ENCODE measurements at places on chromosomes 12 and 14. TPM values are rescaled to one million over a fixed set of nuclear protein-coding genes. Genes with fewer than 3 reads are reported as not detected.

The KRT74 gene
- 1.2 TPM for total RNA-seq

DNA sequence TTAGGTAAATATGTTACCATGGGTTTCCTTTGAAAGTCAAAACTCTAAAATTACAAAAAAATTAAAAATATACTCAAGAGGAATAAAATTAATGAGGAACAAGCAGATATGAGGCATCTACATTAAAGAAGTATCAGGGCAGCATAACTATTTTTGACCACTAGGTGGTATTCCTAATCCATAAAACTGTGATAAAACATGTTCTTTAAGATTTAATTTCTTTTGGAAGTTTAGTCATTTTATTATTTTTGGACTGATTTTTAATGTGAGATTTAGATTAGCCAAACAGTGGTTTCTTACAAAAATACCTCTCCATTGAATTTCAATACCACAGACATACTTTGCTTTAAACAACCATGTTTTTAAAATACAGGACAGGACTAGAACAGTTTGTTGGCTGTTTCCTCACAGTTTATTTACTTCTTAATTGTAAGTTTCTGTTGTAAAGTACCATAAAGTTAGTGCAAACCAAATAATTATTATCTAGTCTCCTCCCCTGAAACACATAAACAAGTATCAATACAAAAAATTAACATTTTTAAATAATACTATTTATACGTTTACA is 49.8 kb downstream of the NTS start:
- H3K4me3 ChIP-seq, result no peak overlapping the region
- H3K4me1 ChIP-seq, result no peaks in the 10 kb centered on the region
- no peak overlapping the region for H3K27ac ChIP-seq
- no peak for DNase-seq
- no peaks in the 10 kb centered on the region for H3K27me3 ChIP-seq
- H3K36me3 ChIP-seq, result no peaks in the 10 kb centered on the region

The SERPINA12 gene
- total RNA-seq, result not detected

The GTF2A1 gene
- total RNA-seq, result 32.7 TPM

The ASPG gene
- not detected for total RNA-seq

The KRT79 gene
- total RNA-seq, result not detected

The SRRM4 gene
- total RNA-seq, result not detected

DNA sequence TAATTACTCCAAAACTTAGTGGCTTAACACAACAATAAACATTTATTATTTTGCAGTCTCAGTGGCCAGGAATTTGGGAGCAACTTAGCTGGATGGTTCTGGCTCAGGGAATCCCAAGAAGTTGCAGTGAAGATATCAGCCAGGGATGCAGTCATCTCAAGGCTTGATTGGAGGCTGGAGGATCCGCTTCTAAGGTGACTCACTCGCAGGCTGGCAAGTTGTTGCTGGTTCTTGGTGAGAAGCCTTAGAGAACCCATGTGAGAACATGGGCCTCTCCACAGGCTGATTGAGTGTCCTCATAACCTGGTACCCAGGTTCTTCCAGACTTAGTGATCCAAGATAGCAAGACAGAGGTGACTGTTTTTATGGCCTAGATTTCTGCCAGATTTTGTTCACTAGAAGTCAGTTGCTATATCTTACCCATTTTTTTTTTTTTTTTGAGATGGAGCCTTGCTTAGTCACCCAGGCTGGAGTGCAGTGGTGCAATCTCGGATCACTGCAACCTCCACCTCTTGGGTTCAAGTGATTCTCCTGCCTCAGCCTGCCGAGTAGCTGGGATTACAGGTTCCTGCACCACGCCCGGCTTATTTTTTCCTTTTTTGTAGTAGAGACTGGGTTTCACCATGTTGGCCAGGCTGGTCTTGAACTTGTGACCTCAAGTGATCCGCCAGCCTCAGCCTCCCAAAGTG is 32.5 kb downstream of the BRMS1L start:
- no peaks in the 10 kb centered on the region for H3K4me1 ChIP-seq
- peaks cover 6% of the 10 kb centered on the region for H3K36me3 ChIP-seq
- no peak overlapping the region for H3K4me3 ChIP-seq
- no peaks in the 10 kb centered on the region for H3K27me3 ChIP-seq
